NCI-H2107 (cell line): ENCODE measurements at places on chromosomes 4 and X.

DNA sequence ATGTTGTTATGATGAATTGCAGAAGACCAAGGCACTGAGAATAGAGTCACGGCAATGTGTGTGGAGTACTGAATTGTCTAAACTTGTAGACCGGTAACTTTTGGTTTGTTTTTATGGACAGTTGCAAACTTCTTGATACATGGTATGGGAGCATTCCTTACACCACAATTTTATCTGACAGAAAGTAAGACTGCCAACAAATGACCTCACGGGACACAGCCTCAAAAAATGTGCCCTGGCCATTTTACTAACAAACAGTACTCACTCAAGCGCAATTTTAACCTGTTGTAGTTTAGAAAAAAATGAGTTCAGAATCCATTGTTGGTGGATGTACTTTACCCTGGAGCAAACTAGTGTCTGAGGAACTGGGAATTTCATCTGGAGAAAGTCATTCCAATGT, 321.2 kb downstream of the CAMK2D start:
- DNase-seq: no peak

GRCh38 chrX:19846995-19847790, 40.2 kb downstream of the SH3KBP1 start:
- DNase-seq: no peak

DNA sequence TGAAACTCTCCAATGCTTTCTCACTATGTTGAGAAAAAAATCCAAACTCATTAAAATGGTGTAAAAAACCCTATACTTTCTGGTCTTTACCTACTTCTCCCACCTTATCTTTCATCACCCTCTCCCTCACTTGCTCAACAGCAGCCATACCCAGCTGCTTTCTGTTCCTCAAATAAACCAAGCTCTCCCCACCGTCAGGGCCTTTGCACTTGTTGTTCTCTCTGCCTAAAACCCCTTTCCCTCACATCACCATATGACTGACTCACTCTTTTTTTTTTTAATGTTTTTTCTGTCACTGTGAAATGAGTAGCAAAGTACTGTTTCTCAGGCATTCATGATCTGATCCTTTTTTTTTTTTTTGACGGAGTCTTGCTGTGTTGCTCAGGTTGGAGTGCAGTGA, 122.3 kb upstream of the TMEM164 start:
- no peak for DNase-seq

DNA sequence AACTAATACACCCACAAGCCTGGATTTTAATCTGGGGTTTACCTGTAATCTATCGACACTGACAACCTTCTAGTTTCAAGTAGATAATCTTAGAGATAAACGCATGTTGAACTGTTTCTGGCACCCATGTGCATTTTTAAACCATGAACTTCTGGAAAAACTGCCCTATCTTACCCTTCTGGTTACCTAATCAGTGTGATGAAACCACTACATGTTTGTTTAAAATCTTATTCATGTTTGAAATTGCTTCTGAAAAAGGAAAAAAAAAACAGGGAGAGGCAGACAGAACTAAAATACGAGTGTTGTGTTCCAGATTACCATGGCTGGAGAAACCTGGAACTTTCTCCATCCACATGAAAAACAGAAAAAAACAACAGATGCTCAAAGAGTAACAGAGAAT, 139.3 kb downstream of the MID1IP1 start:
- no peak for DNase-seq

- DNase-seq: no peak
Observed at GRCh38 chr4:5120468-5120867, 69.2 kb downstream of the STK32B start.

DNA sequence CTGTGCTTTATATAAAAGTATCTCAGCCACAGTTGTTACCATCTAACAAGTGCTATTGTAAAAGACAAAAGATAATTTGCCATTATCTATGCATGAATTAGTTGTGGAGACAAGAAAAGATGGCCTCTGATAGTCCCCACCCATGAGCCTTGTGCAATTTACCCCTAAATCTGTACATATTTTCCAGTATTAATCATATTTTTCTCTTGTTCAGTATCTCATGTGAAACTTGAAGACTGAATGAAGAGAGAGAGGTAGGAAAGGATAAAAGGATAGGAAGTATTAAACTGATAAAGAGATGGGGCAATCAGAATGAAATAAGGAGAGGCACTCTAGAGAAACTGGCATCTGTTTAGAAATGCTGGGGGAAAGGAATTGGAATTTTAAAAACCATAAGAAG, 3.7 kb downstream of the MYOZ2 start:
- DNase-seq: no peak

GRCh38 chrX:108131471-108131870, 39.9 kb downstream of the ATG4A start:
- DNase-seq: no peak
